ENCODE measurements at places on chromosomes 3 and 15.

DNA sequence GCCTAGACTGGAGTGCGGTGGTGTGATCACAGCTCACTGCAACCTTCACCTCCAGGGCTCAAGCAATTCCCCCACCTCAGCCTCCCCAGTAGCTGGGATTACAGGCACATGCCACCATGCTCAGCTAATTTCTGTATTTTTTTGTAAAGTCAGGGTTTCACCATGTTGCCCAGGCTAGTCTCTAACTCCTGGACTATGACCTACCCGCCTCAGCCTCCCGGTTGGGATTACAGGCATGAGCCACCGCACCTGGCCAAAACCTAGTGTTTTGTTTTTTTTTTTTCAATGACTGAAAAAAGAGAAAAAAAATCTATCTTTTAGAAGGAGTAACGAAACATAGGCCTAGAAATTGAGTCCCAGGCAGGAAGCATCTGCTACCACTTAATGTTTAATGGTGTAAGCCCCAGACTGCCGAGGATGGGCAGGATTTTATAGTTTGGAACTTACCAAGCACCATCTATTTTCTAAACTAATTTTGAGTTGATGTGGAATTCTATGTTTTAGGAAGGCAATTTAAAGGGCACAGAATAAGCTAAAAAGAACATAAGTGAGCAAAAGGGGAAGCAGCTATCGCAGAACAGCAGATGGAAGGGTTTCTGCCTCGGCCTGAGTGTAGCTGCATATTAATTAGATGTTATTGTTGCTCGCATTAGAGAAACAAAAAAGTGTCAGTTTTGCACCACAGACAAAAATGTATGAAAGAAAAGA, 24.2 kb upstream of the CA12 start:
- no peak for DNase-seq

DNA sequence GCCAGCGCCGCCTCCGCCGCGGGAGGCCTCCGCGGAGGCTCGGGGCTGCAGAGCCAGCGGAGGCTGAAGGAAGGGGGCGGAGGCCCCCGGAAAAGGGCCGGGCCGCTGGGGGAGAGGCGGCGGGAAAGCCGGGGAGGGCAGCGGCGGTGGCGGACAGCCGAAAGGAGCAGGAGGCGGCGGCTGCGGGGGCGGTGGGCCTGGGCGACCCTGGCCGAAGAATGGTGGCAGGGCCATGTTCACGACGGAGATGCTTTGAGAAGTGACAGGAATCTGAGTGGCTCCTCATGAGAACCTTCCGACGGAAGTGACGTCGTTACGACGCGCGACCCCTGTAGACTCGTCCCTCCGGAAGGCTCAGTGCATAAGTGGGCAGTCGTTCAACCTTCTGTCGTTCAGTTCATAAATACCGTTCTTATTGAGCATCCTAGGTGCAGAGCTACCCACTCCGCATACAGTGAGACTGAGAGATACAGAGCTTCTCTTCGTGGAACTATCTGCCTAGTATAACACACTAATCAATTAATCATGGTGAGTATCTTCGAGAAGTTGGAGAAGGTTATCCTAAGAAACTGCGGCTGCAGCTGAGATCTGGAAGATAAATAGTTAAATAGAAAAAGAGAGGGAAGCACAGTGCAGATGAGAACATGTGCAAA, at the start of gene PDCD7:
Gene PDCD7 (minus strand): TSS at position 261 of the 653 bp plus-strand sequence. CDS start 27 bp downstream, at position 234.
- peak; percentile 64 for DNase-seq

DNA sequence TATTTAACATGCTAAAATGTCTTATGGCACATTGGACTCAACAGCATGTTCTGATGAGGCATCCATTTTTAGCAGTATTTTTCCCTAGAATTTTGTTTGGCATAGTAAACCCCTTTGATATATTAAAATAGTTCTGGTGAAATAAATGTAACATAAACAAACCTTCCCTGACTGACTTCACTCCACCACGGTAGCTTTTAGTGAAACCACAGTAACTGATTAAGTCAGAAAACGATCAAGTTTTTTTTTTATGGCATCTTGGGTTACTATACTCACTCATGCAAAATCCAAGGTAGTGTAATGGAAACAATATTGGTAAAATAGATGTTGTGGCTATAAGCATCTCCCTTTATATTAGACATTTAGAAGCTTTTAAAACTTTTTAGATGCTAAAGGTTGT, 2.8 kb downstream of the SERP1 start:
- no peak for DNase-seq

GRCh38 chr3:150945226-150946032, 27.1 kb downstream of the CLRN1 start:
- DNase-seq: no peak

GRCh38 chr3:25423780-25424588, 4.1 kb upstream of the RARB start:
- no peak for DNase-seq

DNA sequence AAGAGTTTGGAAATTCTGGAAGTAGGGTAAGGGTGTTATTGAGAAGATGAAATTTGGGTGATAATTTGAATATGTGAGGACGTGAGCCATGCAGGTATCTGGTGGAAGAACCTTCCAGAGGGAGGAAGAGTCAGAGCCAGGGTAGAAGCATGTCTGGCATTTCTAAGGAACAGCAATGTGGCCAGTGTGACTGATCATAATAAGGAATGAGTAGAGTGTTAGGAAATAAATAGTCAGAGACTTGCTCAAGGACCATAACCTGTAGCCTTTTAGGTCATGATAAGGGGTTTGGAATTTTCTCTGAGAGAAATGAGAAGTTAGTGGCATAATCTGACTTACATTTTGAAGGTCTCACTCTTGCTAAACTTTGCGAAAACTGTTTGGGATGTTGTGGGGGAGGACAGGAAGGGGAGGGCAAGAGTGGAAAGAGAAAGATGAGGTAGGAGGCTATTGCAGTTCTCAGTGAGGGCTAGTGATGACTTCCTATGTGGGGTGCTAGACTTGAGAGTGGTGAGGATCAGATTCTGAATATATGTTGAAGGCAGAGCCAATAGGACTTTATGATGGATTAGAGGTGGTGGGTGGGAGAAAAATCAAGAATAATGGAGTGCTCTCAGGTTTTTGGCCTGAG, 568.3 kb downstream of the AGBL1 start:
- no peak for DNase-seq

GRCh38 chr15:98160236-98160635, 199.7 kb downstream of the ARRDC4 start:
- no peak for DNase-seq

DNA sequence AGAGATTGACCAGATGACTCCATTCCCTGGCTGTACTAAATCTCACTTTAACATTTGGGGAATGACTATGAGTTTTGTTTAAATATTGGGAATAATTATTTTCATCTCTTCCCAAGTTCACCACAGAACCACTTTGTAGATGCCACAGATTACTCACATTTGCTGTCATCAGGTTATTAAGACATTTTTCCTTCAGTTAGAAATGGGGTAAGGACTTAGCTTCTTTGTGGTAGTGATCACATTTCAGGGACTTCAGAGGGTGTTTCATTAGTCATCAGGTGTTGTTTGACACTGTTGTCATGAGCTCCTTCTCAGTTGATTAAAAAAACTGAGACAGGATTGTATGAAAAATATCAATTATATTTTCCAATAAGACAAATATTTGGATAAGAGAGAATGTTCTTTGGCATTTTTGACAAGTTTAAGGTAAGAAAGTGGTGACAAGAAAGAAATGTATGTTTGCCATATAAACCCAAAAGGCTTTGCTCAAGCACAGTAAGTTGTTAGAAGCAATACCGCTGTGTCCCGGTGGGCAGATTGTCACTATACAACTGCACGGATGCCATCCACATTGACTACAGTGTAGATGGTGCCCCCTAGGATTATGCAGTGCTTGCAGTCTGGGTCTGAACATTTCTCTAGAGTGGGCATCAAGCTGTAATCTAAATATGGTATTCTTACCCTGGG, 22.3 kb downstream of the FBXL2 start:
- no peak for DNase-seq

DNA sequence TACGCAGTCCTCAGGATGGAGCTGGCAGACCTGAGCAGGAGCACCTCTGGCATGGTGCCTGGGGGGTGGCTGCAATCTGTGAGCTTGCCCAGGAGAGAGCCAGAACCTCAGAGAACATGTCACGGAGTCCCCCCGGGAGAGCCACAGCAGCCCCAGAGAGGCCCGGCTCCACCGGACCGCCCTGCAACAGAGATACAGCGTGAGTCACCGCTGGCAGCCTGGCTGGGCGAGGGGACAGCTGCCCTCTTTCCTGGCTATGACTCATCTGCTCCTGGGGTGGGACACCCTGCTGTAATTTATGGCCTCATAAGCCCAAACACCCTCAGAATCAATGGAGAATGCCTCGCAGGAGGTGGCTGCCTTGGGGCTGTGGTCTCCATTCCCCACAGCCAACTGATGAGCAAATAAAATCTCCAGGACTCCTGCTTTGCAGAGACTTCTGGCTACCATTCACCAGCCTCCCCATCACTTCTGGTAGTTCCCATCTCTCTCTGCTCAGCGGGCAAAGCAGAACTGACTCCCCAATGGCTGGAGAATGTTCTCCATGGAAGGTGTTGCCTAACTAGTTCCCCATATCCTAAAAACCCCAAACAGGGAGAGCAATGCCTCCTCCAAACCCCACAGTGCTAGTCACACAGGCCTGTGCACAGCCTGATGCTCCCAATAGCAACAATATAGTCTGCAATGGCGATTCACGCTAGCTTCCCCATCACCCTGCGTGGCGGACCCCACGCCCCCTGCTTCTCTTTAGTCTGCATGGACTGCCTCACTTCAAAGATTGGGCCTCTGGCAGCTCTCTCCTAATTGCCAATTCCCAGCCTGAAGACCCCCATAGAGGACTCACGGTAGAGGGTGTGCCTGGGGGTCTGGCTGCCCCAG, 21.6 kb downstream of the ACSBG1 start:
- no peak for DNase-seq

- no peak for DNase-seq
Observed at GRCh38 chr15:61063875-61064320, 165.2 kb downstream of the RORA start.

DNA sequence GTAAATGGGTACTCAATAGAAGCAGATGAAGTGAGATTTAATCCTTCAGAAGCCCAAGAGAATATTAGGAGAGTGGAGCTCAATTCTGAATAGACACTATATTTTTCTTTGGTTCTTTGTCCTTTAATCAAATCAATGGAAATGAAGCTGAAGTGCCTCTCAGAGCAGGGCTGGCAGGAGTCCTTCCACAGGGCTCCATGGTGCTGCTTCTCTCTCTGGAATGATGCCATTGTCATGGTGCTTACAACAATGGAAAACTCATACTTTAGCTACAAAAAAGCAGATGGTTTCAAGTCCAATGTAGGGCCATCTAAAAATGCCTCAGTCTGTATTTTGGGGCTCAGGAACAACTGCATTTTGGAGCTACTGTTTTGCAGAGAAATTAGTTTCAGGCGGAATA, 125.1 kb downstream of the SNRK start:
- no peak for DNase-seq

DNA sequence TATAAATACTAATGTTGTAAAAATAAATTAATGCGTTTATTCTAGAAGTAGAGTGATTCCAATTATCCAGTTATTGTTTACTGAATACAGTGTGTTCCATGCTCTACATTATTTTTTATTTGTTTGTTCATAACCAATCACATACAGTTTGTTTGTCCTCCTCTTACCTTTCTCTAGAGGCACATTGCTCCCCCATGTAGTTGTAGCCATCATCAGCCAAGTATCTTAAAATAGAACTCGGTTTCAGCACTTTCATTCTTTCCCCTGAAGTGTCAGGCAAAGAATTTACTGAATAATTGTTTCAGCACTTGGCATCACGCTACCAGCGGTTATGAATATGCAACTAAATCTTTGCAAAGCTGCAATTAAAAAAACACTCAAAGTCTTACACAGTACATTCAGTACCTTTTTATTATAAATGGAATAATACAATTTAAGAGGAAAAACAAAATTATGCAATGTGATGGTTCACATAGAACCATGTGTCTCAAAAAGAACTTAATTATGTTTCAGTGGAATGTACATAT, 448.6 kb upstream of the ATP10A start:
- DNase-seq: no peak

DNA sequence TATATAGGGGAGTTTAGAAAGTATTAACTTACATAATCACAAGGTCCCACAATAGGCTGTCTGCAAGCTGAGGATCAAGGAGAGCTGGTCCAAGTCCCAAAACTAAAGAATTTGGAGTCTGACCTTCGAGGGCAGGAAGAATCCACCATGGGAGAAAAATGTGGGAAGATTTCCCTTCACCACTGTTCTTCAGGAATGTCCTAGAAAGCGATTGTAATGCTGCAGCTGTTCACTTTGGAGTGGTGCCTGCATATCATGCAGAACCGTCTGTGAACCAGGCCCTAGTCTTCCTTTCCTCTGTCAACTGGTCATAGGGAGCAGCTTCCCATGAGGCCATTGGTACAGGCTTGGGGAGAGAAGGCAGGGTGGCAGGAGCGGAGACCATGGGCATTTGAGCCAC, 497.9 kb upstream of the ARPP21 start:
- no peak for DNase-seq

DNA sequence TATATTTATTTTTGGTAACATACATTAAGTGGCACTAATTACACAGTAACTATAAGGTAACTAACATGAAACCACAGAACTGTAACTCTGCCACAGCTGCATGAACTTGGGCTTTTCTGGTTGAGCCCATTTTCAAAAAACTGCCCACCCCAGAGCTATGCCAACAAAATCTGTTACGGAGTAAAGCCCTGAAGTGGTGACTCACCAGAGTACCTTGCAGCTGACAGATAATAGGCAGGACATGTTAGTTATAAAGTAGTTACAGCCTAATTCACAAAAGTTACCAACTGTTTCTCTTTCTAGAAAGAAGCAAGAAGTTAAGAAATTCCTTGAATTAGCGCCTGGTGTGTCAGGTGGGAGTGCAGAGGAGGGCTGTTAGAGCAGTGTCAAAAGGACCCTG, 1.5 kb upstream of the GPX1 start:
- DNase-seq: no peak

GRCh38 chr15:45179221-45179985, 8.4 kb downstream of the SHF start:
- DNase-seq: peak; percentile 48

DNA sequence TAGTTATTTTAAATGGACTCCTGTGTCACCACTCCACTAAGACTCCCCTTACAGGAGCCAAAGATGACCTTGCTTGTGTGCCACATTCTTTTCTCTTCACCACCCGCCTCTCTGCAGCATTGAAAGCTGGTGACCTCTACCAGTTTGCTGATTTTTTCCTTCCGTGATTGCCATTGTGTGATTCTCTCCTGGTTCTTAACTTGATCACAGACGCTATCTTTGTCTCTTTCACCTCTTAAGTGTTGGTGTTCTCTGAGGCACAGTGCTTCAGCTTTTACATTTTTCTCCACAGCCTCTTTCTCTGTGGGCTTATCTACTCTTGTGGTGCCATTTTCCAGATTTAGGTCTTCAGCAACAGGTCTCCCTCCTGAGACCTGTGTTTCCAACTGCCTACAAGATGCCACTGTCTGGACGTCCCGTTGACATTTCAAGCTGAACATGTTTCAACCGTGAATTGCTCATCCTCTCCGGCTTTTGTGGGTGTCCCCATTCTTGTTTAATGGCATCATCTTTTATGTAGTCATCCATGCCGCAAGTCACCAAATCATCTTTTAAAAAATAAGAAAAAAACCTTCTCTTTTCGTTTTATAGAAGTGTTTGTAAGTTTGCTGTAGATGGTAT, 26.5 kb downstream of the IQGAP1 start:
- no peak for DNase-seq

- DNase-seq: no peak
Observed at GRCh38 chr3:189813647-189814240, 182.6 kb downstream of the TP63 start.
